Astrocyte (in vitro differentiated cells and primary cell): ENCODE measurements at places on chromosomes 1 and 21. TPM values are rescaled to one million over a fixed set of nuclear protein-coding genes. Genes with fewer than 3 reads are reported as not detected.

- DNase-seq = peak; percentile 90
Observed at GRCh38 chr1:209648931-209649776, 3.1 kb downstream of the LAMB3 start.

IL6R gene
- total RNA-seq = 2.2 and 2.5 TPM in 2 replicates

GRCh38 chr1:11570821-11571380, 83.3 kb downstream of the FBXO2 start:
- DNase-seq = no peak

DNA sequence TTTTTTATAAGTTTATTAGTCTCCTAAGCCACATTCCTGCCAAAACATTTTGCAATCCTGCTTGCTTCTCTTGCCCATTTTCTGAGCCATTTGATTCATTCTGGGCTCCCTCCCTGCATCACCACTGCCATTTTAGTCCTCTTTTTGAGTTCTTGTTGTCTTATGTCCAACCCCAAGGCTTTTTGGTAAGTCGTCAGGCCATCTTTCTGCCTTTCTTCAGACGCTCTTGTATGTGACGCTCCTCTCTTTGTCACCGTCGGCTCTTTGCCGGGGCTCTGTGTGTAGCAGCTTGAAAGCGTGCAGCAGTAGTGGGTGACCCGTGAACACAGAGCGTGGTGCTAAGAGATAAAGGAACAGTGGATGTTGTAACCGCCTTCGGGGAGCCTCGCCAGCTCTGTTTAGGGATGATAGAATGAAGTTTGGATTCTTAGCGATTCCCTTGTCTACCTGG, 14.6 kb downstream of the HUNK start:
- DNase-seq = no peak

GRCh38 chr1:20356850-20357459, 66.3 kb downstream of the VWA5B1 start:
- DNase-seq = no peak

PLA2G2D gene
- total RNA-seq = not detected in 2 replicates

- DNase-seq = no peak
Observed at GRCh38 chr1:158059984-158060383, 66.5 kb downstream of the KIRREL1 start.

GRCh38 chr1:70504821-70505193, 93.7 kb downstream of the CTH start:
- DNase-seq = peak; percentile 60
